Activated T-helper 9 cell treated with anti-CD3 and anti-CD28 coated beads, Interleukin-2, amount 50 U/mL, for 16 hours (primary cell): ENCODE measurements at places on chromosomes 12 and 14.

DNA sequence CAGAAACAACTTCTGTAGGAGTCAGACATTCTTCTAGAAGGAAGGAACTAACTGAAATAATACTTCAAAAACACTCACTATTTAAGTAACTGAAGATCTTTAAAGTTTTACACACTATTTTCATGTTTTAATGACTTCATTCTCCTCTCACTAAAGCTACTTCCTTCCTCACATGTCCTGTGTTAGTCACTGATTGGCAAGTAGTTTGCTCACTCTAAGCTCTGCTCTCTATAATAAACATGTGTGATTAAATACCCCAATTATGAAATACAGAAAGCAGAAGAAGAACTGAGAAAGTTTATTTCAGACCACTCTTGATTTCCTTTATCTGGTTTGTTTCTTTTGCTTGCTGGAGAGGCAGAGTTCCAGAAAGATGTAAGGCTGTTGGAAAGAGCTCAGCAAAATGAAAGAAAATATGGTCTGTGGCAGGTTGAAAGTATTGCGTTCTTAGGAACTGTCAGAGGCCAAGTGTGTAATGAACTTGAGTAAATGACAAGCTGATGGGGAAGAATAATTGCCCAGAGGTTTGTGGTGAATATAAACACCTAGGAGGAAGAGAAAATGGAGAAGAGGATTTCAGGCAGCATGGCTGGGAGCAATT lies 522.0 kb upstream of the SEL1L start:
- DNase-seq: no peak

GRCh38 chr12:128140551-128140950 lies 126.4 kb upstream of the TMEM132C start:
- DNase-seq: no peak

GRCh38 chr14:55500219-55500701 lies 59.8 kb upstream of the TBPL2 start:
- DNase-seq: no peak

DNA sequence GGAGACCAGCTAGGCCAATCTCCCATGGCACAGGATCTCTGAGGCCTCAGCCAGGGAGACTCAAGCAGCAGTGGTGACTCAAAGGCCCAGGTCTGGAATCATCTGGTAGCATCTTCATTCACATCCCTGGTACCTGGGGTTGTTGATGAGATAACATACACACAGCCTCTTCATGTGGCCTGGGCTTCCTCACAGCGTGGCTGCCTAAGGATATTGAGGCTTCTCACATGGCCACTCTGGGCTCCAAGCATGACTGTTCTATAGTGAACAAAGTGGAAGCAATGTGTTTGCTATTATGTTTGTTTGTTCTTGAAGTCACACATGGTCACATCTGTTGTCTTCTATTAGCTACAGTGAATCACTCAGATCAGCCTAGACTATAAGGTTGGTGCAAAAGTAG lies 584.1 kb downstream of the VRK1 start:
- no peak for DNase-seq

DNA sequence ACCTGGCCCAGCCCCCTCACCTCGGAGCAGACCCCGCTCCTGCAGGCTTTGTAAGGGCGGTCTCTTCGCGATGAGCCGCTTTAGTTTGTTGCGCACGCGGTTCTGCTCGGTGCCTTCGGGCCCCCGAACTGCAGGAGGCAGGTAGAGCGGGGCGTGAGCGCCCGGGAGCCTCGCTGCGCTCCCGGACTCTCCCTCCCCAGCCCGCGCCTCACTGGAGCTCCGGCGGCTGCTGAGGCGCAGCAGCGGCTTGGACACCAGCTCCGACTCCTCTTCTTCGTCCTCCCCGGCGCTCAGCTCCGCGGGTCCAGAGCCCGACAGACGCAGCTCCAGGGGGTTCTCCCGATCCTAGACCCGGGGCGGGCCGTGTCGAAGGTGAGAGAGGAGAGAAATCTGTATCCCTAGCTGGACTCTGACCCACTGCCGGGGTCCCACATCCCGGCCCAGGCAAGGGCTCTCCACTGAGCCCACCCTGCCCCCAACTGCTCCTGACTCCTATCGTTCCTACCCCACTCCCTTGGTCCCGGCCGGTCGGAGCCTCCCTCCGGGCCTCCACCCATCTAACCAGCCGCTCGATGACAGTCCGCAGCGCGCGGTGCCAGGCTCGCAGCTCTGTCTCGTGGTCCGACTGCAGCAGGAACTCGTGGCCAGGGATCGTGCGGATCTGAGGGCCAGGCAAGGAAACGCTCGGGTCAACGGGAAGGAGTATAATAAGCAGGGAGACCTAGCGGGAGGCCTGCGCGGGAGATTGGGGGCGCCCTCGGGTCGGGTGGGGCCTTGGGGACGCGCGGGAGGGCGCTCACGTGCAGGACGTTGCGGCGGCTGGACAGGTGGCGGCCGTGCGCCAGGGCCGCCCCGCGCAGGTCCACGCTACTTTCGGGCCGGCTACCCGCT lies 4.2 kb downstream of the ARHGAP9 start:
- no peak for DNase-seq

DNA sequence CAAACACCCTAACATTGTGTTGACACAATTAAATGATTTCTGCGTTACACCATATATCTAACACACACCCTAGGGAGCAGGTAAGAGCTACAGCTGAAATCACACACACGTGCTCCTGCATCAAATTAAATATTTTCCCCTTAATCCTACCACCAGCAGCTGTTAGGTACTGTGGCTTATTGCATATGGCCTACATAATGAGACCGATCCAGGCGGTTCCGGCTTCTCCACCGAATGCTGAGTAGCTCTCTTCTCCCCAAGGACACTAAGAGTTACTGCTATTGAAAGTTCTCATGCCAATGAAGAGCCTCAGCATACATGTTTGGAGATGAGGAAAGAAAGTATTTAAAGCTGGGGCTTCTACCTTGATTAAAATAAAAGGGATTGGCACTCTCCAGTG lies 472.2 kb upstream of the STXBP6 start:
- DNase-seq: no peak

- no peak for DNase-seq
Measured at GRCh38 chr12:71085575-71085974, 72.2 kb downstream of the TSPAN8 start.

- DNase-seq: no peak
Measured at GRCh38 chr14:24398293-24398652, 530 bp upstream of the NYNRIN start.

- DNase-seq: no peak
Measured at GRCh38 chr12:22682663-22683062, 57.7 kb downstream of the ETNK1 start.

- DNase-seq: no peak
Measured at GRCh38 chr12:51028126-51028812, 2.1 kb upstream of the SLC11A2 start.

GRCh38 chr14:54908190-54908589 lies 5.6 kb upstream of the GCH1 start:
- no peak for DNase-seq

GRCh38 chr14:67734675-67735074 lies 33.0 kb downstream of the RDH12 start:
- no peak for DNase-seq

DNA sequence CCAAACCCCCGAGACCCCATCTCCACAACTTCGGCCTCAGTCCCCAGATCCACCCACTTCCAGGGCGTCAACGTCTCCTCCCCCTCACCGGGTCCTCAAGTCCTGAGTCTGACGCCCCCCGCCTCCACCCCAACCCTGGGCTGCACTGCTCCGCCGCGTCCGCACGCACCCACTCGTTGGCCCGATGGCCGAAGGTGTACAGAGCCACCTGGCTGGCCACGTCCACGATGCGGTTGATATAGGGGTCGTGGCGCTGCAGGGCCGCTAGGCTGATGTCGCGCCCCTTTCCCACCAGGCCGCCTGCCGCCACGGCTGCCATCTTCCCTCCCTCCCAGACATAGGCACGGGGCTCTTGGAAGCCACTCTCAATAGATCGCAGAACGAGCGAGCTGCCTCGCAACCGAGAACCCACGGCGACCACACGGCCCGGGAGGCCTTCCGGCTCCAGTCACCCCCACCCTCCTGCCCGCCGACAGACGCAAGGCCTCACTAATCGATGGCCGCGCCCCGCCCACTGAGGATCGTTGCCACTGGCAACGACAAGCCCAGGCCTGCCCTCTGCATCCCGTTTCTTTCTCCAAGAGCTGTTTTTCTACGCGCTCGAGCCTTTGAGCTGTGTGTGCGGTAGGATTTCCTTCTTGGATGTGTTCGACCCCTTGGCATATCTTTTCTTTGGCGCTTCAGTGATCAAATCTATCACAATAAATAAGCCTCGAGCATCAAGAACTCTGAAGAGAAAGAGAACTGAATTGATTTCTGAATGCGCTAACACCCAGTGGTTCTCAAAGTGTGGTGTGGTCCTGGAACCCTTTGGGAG lies at the start of gene DCP1B:
TSS of gene DCP1B (minus strand) at position 345 of the 817 bp plus-strand sequence. CDS start at position 319, 26 bp downstream.
- DNase-seq: peak; percentile 92

GRCh38 chr14:93799989-93800921 lies 12.0 kb upstream of the PRIMA1 start:
- no peak for DNase-seq

GRCh38 chr12:131643631-131644452 lies 67.0 kb upstream of the SFSWAP start:
- DNase-seq: no peak

DNA sequence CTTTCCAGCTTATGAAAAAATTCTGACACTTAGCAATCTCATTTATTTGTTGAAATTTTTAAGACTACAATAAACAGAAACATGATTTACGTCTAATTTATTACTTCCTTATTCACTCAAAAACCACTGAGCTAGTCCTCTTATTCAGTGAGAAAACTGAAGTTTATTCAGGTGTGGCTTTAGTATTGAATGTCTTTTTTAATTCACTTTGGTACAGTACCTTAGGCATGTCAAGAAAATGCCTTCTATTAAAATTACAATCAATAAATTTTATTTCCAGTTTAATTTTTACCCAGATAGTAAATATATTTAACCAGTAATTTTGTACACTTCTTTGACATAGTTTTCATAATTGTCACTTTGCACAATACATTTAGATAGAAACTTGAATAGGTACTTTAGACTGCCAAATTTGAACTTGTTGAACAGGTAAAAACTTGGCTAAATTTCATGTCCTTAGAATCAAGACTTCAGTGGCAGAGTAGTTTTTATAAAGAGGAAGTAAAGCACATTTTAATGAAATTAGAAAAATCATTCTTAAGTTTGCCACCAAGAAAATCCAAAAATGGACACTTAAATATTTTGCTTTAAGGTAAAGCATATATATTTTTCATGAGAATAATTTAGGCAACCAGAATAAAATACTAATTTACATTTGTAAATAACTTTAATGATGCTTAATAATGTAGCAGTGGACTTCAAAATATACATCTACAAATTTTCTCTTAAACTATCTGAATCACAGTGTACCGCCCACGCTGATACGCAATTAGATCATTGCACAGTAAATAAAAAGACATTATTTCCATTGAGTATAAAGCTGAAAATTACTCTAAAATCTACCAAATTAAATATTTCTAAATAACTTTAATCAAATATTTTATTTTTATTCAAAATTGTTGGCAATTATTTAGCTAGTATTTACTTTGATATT lies 159.1 kb downstream of the RASSF9 start:
- DNase-seq: no peak

GRCh38 chr12:106345746-106346145 lies 11.8 kb upstream of the POLR3B start:
- no peak for DNase-seq

DNA sequence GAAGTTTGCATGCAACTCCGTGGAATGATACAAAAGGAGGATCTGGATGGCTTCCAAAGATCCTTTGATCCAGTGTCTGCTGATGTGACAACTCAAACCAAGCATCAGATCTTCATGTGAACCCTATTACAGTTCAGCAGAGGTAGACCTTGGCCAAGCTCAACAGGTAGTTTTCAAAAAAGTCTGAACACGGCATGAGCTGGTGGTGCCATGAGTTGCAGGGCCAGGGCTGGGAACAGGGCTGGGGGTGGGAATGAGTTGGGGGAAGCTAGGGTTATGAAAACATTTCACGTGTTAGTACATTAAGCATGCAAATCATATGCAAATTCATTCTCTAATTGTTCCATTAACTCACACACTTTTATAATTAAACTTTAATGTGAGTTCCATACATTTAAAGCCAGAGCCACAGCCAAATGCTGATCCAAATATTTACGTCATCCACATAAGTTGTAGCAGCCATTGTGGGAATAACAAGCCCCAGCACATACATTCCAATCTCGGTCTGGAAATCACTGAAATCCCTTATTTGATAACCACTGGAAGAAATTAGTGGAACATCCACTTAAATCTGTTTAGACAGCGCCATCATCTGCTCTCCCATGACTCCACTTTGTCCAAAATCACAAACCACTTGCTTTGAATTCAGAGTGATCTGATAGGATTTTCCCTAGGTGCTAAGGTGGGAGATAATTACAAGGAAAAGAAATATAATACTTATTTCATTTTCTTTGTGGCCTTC lies 158.5 kb downstream of the APAF1 start:
- no peak for DNase-seq

DNA sequence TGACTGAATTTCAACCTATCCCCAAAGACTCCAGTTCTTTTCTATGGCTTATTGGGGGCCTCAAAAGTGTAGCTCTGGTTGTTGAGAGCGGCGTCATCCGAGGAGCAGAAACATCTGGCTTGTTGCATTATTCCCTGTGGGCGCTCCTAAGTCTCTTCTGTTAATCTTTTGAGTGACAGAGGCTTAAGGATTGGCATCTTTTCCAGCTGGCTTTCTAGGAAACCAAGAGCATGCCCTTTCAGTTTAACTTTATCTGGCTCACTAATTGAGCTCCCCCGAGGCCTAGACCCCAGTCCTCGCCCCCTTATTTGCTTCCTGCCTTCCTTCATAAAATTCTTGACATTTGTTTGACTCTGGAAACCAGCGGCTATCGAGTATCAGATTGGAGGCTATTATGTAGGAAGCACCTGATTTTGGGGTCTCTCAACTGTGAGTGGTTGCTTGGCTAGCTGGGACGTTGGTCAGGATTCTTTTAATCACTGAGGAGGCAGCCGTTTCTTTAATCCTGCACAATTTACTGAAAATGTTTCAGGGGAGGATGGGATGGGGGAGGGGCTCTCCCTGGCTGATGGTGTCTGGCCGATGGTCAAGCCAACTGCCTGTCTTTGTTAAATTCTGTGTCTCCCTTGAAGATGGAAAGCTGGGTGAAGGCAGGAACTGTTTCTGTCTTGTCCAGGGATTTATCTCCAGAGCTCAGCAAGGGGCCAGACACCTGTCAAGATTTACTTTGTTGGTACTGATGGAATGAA lies 3.1 kb downstream of the SMOC1 start:
- DNase-seq: no peak

- DNase-seq: no peak
Measured at GRCh38 chr12:27771481-27772327, 8.3 kb upstream of the KLHL42 start.
